ENCODE measurements at places on chromosomes 7 and 10. TPM values are rescaled to one million over a fixed set of nuclear protein-coding genes. Genes with fewer than 3 reads are reported as not detected.

DNA sequence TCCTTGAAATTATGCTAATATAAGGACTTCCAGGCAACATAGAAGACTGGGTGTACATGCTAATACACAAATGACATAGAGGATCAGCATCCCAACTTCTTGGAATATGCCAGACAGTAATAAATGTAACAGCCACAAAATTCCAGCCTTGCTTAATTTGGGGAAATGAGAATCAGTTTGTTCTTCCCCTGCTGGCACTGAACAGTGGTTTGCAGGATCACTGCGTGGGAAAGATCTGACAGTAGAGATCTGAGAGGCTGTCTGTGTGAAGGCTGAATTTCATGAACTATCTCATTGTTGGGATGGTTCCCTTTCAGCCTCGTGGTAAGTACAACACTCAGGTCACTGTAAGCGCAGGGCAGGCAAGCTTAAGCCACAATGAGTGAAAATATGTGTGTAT lies 1078.0 kb downstream of the LRMDA start:
- DNase-seq, result no peak
- no peaks in the 10 kb centered on the region for H3K36me3 ChIP-seq
- no peaks in the 10 kb centered on the region for H3K27me3 ChIP-seq
- no peak overlapping the region for H3K27ac ChIP-seq
- H3K4me3 ChIP-seq, result no peak overlapping the region

DNA sequence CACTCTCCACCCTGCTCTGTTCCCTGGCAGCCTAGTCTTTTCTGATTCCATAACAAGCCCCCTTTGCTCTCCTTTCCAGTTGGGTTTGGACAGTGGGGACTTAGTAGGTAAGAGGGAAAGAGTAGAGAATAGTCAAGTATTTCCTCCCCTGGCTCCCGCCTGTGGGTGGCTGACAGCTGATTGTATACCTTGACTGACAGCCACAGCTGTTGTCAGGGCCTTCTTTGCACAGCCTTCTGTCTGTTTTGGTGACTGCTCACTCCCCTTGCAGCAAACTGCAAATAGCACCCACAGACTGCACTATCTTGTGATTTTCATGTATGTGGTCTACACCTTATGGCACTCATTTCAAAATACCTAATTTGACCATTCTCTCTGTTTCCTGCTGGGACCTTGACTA lies 486.3 kb downstream of the ACTR3B start:
- no peak overlapping the region for H3K4me3 ChIP-seq
- DNase-seq, result no peak
- H3K27ac ChIP-seq, result no peak overlapping the region
- no peaks in the 10 kb centered on the region for H3K4me1 ChIP-seq
- no peaks in the 10 kb centered on the region for H3K27me3 ChIP-seq
- no peaks in the 10 kb centered on the region for H3K36me3 ChIP-seq

DNA sequence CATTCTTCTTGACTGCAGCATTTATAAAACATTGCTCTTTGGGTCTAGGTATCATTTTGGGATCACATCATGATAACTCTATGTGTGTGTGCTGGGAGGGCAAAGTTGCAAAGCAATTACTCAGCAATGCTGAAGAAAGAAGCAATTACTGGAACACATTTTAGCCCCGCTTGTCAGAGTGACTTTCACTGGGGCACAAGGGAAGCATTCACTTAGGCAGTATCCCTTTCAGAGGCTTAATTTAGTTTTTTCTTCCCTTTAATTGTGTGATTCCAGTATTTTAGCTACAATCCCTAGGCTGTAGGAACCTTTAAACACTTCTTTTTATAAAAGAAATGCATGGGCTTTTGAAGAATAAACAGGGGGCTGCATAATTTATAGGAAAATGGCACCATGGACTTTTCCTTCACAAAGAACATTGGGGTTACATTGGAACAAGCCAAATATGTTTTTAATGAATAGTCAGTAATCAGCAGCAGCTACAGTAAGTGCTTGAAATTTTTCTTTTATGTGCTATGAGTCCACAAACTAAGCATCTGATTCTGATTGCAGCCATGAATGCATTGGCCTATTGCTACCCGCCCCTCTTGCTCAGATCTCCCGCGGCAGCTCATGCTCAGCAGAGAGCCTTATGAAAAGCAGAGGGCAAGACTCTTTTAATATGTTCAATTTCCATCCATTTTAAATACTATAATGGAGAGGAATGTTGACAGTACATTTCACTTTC lies 51.2 kb upstream of the NXPH1 start:
- H3K27ac ChIP-seq, result no peak overlapping the region
- H3K4me3 ChIP-seq, result no peak overlapping the region
- no peaks in the 10 kb centered on the region for H3K4me1 ChIP-seq
- no peaks in the 10 kb centered on the region for H3K27me3 ChIP-seq

- H3K27ac ChIP-seq, result no peak overlapping the region
- no peak for DNase-seq
- no peak overlapping the region for H3K4me3 ChIP-seq
- H3K4me1 ChIP-seq, result no peaks in the 10 kb centered on the region
- H3K27me3 ChIP-seq, result no peaks in the 10 kb centered on the region
Measured at GRCh38 chr7:71780282-71780681, 631.9 kb downstream of the CALN1 start.

- H3K4me3 ChIP-seq, result no peak overlapping the region
- no peaks in the 10 kb centered on the region for H3K27me3 ChIP-seq
- no peak for DNase-seq
Measured at GRCh38 chr7:71290452-71290851, 158.5 kb downstream of the GALNT17 start.

- DNase-seq, result no peak
Measured at GRCh38 chr7:16727736-16728135, 25.8 kb upstream of the TSPAN13 start.

DNA sequence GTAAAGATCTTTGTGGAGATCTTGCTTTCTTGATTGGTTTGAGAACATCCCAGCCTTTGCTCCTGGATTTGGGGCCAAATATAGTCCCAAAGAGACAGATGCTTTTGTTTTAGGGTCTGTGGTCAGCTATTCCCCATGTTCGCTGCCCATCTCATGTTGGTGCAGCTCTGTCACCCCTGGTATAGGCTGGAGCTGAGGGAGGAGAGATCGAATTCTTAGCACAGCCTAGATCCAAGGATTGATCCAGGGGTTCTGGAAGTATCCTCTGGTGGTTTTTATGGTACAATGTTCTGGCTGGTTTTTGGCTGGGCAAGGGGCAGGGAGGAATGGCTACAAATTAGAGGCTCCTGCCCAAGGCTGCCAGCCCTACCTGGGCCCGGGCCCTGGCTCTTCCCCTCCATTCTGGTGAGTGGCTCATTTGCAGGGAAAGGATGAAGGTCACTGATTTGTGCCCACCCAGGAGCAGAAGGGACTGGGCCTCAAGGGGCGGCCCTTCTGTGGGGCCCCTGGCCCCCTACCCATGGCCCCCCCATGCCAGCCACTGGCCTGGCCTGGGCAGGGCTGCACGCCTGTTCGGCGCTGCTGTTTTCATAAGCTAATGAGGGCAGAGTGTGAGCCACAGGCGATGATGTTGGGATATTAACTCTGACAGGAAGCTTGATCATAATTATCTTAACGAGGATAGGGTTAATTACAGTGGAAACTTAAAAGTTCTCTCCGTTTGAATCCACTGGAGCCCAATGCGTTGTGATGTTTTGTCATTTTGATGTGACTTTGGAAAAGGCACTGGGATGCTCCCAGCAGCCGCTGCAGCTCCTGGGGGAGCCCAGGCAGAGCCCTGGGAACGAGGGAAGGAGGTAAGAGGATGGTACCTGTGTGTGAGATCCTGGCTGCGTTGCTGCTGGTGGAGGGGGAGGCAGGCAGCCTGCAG lies 600.6 kb downstream of the LRMDA start:
- H3K4me3 ChIP-seq, result no peak overlapping the region
- no peaks in the 10 kb centered on the region for H3K36me3 ChIP-seq
- no peak overlapping the region for H3K27ac ChIP-seq
- DNase-seq, result no peak

Gene SPDYE5
- polyA plus RNA-seq, result not detected

DNA sequence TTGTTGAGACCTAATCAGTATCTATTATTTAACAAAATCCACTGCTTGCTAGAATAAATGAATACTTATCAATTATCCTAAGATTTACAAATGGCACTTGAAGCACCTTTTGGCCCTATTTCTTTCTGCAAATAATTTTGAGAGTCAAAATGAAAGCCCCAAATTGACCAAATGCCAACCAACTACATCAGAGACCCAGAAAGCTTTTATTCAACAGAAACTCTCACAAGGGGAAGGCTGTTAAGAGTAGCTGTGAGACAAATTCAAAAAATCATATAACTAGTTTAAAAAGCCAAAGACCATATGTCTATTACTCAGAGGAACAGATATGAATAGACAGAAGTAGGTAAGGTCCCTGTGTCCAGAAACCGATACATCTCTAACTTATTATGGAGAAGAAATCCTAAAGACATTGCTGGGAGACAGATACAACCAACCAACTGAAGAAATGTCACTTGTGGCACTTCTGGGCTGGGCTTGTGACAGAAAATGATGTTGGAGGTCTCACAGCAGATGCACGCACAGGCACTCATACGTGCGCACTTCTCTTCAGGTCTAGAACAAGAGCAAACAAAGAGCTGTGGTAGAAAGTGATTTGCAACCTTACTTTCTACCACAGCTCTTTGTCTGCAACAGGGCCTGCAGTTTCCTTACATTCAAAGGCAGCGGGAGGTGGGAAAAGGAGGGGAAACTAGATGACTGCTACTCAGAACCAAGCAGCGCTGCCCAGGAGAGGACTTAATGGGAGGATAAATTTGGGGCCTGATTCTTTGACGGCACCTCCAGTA lies 58.6 kb upstream of the KCNIP2 start:
- no peak overlapping the region for H3K27ac ChIP-seq
- H3K4me1 ChIP-seq, result peaks cover 3% of the 10 kb centered on the region
- peaks cover 4% of the 10 kb centered on the region for H3K36me3 ChIP-seq
- no peak overlapping the region for H3K4me3 ChIP-seq
- DNase-seq, result no peak
- H3K27me3 ChIP-seq, result no peaks in the 10 kb centered on the region

DNA sequence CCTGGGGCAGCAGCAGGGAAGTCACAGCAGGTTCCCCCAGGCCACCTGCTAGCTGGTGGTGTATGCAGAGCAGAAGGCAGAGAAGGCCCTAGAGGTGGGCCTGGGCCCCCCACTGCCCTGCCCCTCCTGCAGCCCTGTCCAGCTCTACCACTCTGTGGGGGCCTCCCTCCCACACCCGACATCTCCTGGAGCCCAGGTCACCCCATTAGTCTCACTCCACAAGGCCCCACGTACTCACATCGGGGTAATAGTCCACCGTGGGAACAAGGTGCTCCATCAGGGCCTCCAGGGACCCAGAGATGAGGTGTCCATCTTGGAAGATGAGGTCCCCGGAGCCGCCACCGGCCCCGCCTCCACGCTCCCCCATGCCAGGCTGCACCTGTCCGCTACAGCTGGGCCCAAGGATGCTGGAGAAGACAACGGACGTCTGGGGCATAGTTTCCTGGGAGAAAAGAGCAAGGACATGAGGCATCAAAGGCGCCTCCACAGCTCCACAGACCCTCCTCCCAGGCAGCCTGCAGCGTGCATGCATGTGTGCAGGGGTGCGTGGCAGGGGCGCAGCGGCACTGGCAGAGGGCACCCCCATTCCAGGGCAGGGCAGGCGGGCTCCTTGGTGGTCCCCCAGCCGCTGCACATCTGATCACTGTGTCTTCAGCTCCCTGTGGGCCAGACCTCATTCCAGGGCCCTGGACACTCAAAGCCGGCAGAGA lies 61.0 kb downstream of the RASGEF1A start:
- H3K27ac ChIP-seq, result no peak overlapping the region
- H3K4me3 ChIP-seq, result no peak overlapping the region
- no peaks in the 10 kb centered on the region for H3K27me3 ChIP-seq

GRCh38 chr10:129043691-129044090 lies 423.4 kb upstream of the MGMT start:
- no peak overlapping the region for H3K4me3 ChIP-seq
- H3K27me3 ChIP-seq, result no peaks in the 10 kb centered on the region
- H3K4me1 ChIP-seq, result no peaks in the 10 kb centered on the region

Gene SORCS1
- polyA plus RNA-seq, result 2.4 TPM

- no peak overlapping the region for H3K4me3 ChIP-seq
- no peak overlapping the region for H3K27ac ChIP-seq
- no peaks in the 10 kb centered on the region for H3K4me1 ChIP-seq
- peak; percentile 36 for DNase-seq
- H3K27me3 ChIP-seq, result no peaks in the 10 kb centered on the region
Measured at GRCh38 chr10:13414855-13415254, 66.8 kb upstream of the SEPHS1 start.

DNA sequence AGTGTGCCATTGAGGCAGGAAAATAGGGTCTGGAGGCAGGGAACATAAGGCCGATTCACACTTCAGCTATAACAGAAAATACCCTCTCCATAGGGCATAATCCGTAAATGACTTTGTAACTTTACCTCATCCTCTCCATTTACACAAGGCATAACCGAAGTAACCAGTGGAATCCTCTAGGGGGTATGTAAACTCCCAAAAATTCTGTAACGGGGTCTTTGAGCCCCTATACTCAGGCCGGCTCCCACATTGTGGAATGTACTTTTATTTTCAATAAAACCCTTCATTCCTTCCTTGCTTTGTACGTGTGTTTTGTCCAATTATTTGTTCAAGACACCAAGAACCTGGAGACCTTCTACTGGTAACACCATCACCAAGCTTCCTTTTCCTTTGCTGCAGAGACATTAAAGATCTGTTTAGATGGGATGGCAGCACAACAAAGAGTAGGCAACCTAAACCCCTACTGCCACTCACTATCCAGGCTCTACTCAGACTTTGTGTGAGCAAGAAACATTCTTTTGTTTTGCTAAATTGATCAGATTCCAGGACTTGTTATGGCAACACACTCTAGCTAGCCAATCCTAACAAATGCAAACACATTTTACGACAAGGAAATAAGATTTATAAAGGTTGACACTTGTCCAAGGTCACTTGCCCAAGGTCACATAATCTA lies 99.3 kb downstream of the DGKI start:
- DNase-seq, result no peak
- no peak overlapping the region for H3K27ac ChIP-seq
- H3K27me3 ChIP-seq, result no peaks in the 10 kb centered on the region
- no peak overlapping the region for H3K4me3 ChIP-seq
